NCI-H1417 treated with DMSO at 0.1 percent for 48 hours (cell line): ENCODE measurements at places on chromosomes 12 and 14.

DNA sequence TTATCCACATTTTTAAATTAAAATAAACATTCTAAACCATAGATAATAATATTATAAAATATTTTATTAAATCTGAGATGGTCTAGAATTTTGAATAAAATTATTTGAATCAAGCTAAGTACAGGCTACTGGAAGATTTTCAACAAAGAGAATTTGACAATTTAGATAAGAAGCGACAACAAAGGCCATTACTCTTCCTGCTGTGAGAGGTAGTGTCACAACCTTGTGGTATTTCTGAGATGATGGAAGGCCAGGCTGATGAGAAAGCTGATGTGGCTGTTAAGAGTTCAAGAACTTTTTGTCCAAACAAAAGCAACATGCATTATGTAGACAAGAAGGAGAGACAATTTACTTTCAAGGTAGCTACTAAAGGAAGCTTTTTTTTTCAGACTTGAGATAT is 43.7 kb upstream of the CNTN1 start:
- no peak for DNase-seq

DNA sequence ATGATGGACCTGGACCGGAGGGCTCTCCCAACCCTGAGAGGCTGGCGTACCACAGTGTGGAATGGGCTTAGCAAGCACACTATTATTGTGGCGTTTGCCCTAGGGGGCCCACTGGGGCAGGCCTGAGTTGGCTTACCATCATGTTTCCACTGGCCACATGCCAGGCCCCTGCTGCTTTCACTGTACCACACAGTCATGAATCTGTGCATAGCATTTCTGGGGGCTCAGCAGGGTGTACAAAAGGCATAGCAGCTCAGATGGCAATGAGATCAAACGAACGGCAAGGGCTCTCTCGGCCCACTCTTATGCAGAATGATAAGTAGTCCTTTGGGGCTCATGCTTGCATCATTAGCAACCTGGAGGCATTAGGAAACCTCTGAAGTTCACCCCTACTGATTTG is 137.0 kb upstream of the HIF1A start:
- DNase-seq = peak; percentile 18

- no peak for DNase-seq
Measured at GRCh38 chr14:31253746-31254471, 46.3 kb upstream of the HECTD1 start.

- no peak for DNase-seq
Measured at GRCh38 chr12:91687052-91688017, 458.3 kb downstream of the BTG1 start.

DNA sequence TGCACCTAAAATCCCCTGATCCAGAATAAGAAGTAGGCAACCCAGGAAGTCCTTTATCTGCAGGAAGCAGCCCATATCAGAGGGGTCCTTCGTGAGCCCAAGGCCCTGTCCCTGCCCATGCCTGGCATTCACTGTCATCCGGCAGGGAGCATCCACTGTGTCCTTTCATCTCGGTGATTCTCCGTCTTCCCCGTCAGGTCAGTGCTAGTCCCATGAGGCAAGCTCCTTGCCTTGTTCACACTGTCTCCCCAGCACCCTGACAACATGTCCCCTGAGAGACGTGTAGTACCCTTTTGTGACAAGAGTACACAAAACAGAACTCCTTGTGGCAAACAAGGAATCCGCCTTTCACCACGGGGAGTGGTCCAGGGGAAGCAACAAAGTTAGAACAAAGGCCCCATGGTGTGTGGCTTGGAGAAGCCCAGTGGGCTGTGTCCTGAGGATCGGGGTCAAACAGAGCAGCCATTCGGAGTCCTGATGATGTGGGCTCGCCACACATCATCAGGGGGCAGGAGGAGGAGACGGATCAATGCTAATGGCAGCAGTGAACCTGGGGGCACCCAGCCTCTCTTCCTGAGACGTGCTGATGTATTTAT is 112.1 kb downstream of the DICER1 start:
- DNase-seq = no peak

DNA sequence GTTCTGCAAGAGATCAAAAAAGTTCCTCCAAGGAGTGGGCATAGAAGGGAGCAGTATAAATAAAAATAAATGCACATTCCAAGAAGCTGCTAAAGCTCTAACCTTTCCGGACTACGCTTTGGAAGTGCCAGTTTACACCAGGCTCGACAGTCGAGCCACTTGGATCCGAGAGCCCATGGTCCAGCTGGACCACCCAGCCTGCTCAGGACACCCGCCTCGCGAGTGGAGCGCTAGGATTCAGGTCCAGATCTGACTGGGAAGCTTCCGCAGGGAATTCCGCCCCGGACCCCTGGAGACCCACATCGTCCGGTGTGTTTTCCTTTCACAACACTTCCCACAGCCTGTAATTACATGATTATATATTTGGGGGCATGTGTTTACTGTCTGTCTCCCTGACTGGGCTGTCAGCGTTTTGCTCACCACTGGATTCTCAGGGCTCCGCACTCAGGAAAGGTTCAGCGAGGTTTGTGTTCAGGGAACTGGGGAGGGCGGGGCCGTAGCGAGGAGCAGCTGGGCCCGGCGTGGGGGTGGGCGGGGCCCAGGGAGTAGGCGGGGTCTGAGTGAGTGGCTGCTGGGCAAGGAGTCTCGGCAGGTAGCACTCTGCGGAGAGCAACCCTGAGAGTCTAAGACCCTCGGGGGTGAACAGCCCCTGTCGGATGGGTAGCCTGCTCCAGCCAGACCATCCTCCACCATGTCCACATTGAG is 52.3 kb upstream of the TMEM263 start:
- DNase-seq = peak; percentile 87
